Brain (organoid and tissue), 16 donors: ENCODE measurements at places on chromosomes 5 and 9. TPM values are rescaled to one million over a fixed set of nuclear protein-coding genes. Genes with fewer than 3 reads are reported as not detected.

COL27A1 gene
- polyA plus RNA-seq = 0.17 TPM

PCDHB7 gene
- polyA plus RNA-seq = 1.3 TPM

SLC1A1 gene
- 4.6 TPM for polyA plus RNA-seq

WDR38 gene
- not detected for polyA plus RNA-seq

ELAVL2 gene
- 2.8 TPM for polyA plus RNA-seq

PTGES gene
- polyA plus RNA-seq = 1.8 TPM

OCLN gene
- polyA plus RNA-seq = 4.2 TPM

PPP1R26 gene
- 20.1 TPM for polyA plus RNA-seq

HMGCS1 gene
- 35.3 TPM for polyA plus RNA-seq

HAVCR2 gene
- polyA plus RNA-seq = 2.8 TPM

ECM2 gene
- polyA plus RNA-seq = 1.3 TPM

PAEP gene
- not detected for polyA plus RNA-seq

PTPRD gene
- polyA plus RNA-seq = 15.2 TPM

PCDHA1 gene
- 0.61 TPM for polyA plus RNA-seq

JAK2 gene
- polyA plus RNA-seq = 0.59 TPM

GARIN3 gene
- not detected for polyA plus RNA-seq

GLDC gene
- polyA plus RNA-seq = 5.1 TPM

WDR31 gene
- polyA plus RNA-seq = 7.2 TPM

S100Z gene
- not detected for polyA plus RNA-seq

NOL6 gene
- polyA plus RNA-seq = 21.8 TPM

PRRX2 gene
- 0.51 TPM for polyA plus RNA-seq

PGM5 gene
- 2.4 TPM for polyA plus RNA-seq

UAP1L1 gene
- 24.1 TPM for polyA plus RNA-seq

MLANA gene
- not detected for polyA plus RNA-seq

PCDHA9 gene
- not detected for polyA plus RNA-seq

PCDHGA4 gene
- polyA plus RNA-seq = 3.9 TPM

LCN12 gene
- polyA plus RNA-seq = 1.8 TPM

BSPRY gene
- 20.8 TPM for polyA plus RNA-seq

C5orf52 gene
- polyA plus RNA-seq = not detected

CNTFR gene
- polyA plus RNA-seq = 92.8 TPM

RGS7BP gene
- polyA plus RNA-seq = 1.1 TPM

GZMA gene
- 0.66 TPM for polyA plus RNA-seq

KCNN2 gene
- polyA plus RNA-seq = 5.1 TPM

PIP5KL1 gene
- polyA plus RNA-seq = 2.4 TPM

TMC1 gene
- 0.29 TPM for polyA plus RNA-seq

FLT4 gene
- polyA plus RNA-seq = 3.2 TPM

MARCOL gene
- polyA plus RNA-seq = not detected

STX17 gene
- polyA plus RNA-seq = 6.5 TPM

OMD gene
- 0.34 TPM for polyA plus RNA-seq

DDX4 gene
- polyA plus RNA-seq = not detected

PTGR1 gene
- polyA plus RNA-seq = 15.7 TPM

MAMDC2 gene
- 0.31 TPM for polyA plus RNA-seq

RASGRF2 gene
- polyA plus RNA-seq = 5.7 TPM

CCDC69 gene
- polyA plus RNA-seq = 3.6 TPM

CTSV gene
- polyA plus RNA-seq = 19.0 TPM

MRRF gene
- polyA plus RNA-seq = 20.4 TPM

RNF183 gene
- polyA plus RNA-seq = 6.0 TPM

BTNL8 gene
- polyA plus RNA-seq = 0.42 TPM

SLC45A2 gene
- polyA plus RNA-seq = 0.15 TPM

IFNK gene
- not detected for polyA plus RNA-seq

GAPVD1 gene
- polyA plus RNA-seq = 18.4 TPM

TMEM167A gene
- 19.3 TPM for polyA plus RNA-seq

AGXT2 gene
- polyA plus RNA-seq = not detected

PRLR gene
- polyA plus RNA-seq = 0.07 TPM

PRDM9 gene
- not detected for polyA plus RNA-seq
